ENCODE measurements at places on chromosomes 3 and 15.

DNA sequence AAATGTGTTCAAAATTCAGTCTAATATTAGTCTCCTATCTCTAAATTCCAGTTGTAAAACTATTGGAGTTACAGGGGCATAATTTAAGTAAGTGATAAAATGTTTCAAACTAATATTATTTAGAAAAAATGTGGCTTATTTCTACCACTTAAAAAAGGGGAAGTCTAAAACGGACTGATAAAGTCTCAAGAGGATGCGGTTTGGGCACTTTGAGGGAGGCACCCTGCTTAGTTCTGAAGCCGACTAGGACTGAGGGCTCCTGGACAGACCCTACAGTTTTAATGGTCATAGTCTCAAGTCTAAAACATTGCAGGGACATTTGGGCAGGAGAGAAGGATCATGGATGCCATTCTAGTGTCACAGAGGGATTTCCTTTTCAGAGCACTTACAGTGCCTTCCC is 566.3 kb downstream of the NR2F2 start:
- no peak for DNase-seq

- no peak for DNase-seq
Observed at GRCh38 chr15:40323953-40324937, 753 bp downstream of the INAFM2 start.

- no peak for DNase-seq
Observed at GRCh38 chr3:172260381-172260780, 187.9 kb downstream of the GHSR start.

DNA sequence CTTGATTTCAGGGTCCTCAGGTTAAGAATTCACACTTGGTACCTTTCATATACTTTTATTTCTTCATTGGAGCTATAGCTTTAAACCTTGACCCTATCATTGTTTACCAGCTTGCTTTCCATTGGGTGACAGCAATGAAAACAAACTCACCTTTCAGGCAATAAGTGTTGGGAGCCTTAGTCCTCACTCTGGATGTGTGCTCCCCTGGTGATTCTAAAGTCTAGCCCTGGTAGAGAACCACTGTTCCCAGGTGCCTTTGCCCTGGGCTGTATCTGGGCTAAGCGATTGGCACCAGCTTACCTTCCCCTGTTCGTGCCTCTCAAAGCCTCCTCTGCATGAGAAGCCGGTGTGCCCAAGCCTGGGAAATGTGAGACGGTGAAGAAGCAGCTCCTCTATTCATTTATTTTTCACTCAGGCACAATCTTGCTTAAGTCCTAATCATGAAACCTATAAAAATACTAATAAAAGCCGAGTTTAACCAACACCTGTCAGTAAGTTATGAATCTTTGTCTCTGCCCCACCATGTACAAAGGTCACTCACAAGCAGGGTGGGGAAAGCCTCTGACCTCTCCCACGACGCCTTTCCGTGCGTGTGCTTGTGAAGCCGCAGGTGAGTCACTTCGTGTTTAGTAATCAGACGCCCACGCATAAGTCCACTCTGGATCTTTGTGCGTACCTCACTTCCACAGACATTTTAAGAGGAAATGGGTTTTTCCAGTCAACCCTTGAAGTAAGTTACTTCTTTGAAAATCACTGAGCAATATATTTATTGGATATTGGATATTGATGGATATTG is 12.8 kb upstream of the ARRDC4 start:
- no peak for DNase-seq

- DNase-seq = no peak
Observed at GRCh38 chr3:15637131-15637951, 35.8 kb downstream of the BTD start.

DNA sequence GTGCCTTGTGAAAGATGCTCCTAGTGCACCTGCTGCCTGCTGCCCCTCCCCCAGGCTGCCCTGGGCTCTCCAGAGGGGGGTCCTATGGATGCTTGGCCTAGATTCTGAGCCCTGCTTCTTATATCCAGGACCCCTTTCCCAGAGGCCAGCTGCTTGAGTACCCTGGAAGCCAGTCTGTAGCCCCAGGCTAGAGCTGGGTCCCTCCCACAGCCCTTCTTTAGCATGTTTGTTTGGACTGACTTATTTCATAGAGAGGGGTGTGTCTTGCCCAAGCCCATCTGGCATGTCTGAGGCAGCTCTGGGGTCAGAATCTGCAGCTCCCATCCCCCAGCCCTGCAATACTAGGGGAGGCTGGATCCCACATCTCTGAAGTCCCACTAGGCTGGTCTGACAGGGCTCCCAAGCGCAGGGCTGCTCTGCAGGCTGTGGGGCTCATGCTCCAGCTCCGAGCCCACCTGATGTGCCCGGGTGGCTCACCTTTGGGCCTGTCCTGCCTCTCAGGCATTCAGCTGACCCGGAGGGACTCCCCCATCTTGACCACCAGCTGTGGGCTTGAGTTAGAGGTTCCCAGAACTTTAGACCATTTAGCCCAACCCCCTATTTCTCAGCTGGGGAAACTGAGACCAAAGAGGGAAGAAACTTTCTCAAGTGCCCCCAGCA is 3.1 kb downstream of the CHRNB4 start:
- no peak for DNase-seq

GRCh38 chr15:101488300-101489164 is 975 bp downstream of the PCSK6 start:
- DNase-seq = peak; percentile 69

DNA sequence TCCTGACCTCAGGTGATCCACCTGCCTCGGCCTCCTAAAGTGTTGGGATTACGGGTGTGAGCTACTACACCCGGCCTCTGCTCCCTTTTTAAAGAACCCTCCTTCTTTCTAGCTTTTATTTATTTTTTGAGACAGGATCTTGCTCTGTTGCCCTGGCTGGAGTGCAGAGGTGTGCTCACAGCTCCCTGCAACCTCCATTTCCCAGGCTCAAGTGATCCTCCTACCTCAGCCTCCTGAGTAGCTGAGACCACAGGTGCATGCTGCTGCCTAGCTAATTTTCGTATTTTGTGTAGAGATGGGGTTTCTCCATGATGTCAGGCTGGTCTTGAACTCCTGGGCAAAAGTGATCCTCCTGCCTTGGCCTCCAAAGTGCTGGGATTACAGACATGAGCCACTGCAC is 34.5 kb downstream of the TKT start:
- no peak for DNase-seq

GRCh38 chr3:17469954-17470353 is 272.5 kb downstream of the TBC1D5 start:
- DNase-seq = no peak

- DNase-seq = no peak
Observed at GRCh38 chr3:27209617-27210264, 159.4 kb downstream of the NEK10 start.

DNA sequence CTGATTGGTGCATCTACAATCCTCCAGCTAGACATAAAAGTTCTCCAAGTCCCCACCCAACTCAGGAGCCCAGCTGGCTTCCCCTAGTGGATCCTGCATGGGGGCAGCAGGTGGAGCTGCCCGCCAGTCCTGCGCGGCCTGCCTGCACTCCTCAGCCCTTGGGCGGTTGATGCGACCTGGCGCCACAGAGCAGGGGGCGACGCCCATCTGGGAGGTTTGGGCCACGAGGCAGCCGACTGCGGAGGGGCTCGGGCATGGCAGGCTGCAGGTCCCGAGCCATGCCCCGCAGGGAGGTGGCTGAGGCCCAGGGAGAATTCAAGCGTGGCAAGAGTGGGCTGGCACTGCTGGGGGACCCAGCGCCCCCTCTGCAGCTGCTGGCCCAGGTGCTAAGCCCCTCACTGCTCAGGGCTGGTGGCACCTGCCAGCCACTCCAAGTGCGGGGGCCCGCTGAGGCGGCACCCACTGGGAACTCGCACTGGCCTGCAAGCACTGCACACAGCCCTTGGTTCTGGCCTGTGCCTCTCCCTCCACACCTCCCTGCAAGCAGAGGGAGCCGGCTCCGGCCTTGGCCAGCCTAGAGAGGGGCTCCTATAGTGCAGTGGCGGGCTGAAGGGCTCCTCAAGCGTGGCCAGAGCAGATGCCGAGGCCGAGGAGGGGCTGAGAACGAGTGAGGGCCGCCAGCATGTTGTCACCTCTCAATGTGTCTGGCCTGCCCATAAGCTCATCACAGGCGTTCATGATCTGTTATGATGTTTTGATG is 30.1 kb downstream of the COL6A6 start:
- no peak for DNase-seq

DNA sequence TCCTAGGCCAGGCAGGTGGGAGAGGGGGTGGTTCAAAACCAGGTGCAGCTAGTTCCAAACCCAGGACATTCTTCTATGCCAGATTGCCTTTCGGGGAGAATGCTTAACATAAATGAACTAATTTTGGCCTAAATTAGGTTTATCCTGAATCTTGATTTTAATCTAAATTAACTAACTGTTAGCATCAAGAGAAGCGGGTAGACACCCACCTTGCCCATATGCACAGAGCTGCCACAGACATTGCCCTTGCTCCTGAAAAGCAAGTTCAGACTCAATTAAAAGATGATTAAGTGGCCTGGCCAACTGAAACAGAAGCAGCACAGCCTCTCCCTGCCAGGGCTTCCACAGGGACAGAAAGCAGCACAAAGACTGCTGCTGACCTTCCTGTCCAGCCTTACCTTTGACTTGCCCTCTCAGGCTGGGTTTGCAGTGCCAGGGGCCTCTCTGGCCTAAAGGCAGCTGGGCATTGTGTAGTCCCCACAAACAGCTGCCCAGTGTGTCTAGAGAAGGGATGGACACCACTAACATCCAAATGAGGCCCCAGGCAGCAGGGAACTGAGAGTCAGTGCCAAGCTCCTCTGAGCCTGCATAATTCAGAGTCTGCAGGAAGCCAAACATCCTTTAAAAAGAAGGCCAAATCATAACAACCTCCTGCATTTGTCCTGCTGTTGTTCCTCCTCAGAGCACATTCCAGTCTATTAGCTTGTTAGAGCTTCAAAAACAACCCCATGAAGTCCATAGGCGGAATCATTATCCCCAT is 15.4 kb upstream of the OXTR start:
- DNase-seq = no peak

DNA sequence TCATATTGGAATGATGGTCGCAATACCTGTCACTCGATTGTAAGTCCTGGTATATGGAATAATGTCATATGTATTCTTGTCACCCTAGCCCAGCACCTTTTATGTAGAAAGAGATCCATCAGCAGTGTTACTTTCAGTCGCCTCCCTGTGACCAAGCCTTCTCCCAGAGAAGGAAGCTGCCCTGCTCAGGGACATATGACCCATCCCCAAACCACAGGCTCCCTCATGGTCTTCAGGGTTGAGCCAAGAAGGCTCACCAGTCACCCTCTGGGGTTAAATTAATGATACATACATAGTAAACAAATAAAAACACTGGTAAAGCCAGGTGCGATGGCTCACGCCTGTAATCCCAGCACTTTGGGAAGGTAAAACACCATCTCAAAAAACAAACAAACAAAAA is 4.6 kb upstream of the MFGE8 start:
- no peak for DNase-seq

DNA sequence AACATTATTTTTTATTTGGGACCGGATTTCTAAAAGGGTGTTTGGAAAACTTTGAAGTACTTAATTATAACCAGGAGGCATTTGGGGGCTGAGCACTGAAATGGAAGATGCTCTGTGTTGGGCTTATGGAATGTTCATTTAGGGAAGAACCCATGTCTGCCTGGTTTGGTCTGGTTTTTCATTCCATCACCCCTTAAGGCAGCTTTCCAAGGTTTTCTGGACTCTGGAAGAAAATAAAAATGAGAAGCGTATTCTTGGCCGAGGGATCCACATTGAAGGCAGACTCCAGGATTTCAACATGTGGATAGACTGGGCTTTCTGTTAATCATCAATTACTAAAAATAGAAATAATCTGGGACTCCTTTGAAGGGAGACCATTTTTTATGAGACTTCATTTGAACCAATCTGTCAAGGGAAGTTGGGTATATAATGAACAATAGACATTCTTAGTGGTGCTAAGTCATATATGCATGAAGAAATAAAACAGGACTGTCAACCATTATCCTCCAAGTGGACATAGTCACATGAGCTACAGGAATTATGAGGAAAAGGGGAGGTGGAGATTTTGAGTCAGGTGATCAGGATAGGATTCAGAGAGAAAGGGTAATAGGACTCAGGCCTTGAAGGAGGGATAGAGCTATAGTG is 270.5 kb upstream of the ADAMTS9 start:
- DNase-seq = no peak

GRCh38 chr3:191382661-191383060 is 52.3 kb upstream of the UTS2B start:
- no peak for DNase-seq

DNA sequence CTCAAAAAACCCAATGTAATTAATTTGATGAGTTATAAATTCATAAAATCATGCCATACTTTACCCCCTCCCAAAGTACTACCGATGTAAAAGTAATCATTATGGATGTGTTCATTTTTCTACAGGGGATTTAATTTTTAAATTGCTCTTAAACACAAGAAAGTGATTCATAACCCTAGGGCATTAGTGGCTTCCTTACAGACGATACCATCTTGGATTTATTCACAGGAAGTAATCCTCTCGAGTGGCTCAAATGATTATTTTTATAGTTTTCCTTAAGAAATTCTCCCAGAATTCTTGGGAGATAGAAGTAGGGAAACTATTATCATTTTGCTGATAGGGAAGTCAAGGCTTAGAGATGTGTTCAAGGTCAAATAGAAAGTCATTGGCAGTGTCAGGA is 80.9 kb downstream of the PEX5L start:
- no peak for DNase-seq

DNA sequence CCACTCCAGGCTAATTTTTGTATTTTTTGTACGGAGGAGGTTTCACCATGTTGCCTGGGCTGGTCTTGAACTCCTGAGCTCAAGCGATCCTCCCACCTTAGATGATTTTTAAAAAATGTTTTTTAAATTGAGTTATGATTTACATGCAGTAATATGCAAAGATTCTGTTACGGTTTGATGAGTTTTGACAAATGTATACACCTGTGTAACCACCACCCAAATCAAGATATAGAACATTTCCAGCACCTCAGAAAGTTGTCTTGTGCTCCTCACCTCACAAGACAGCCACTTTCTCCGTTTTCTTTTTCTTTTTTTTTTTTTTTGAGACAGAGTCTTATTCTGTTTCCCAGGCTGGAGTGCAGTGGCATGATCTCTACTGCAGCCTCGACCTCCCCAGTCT is 4.8 kb downstream of the SLC6A6 start:
- DNase-seq = no peak

DNA sequence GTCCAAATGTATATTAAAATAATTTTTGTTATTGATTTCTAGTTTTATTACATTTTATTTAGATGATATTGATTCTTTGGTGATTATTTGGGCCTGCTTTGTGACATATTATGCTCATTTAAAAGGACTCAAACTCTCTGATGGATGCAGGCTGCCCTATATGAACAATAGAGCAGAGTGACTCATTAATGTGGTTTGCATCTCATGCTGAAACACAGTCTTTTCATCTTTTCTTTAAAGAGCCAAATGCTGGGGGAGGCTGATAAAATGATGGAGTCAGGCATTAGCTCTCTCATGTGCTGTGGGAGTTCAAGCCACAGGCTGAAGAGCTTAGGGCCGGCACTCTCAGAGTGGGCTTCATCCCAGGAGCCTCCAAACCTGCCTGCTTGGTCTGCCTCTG is 7.2 kb downstream of the PLA1A start:
- DNase-seq = no peak

GRCh38 chr15:71237456-71238188 is 122.4 kb downstream of the THSD4 start:
- no peak for DNase-seq

Data from HuH-7 (cell line).